ENCODE measurements at places on chromosomes 7 and 10.

DNA sequence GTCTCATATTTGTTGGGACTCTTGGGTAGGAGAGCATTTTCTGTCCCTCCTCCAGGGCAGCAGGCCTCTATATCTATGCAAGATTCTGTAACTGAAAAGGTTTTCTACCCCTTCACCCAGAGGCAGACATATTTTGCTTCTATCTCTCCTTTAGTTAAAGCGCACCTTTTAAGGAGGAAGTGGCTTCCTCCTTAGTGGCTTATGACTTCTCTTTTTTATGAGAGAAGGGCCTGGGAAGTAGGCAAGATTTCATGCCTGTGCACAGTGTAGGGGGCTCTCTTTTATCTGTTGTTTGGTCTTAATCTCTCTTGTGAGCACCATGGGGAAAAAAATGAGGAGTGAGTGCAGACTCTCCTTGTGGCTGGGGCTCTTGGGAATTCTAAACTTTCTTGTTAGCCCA, 122.1 kb downstream of the LRMDA start:
- DNase-seq = no peak
- H3K27ac ChIP-seq = no peak overlapping the region
- H3K27me3 ChIP-seq = no peaks in the 10 kb centered on the region
- no peaks in the 10 kb centered on the region for H3K36me3 ChIP-seq
- no peaks in the 10 kb centered on the region for H3K4me1 ChIP-seq

DNA sequence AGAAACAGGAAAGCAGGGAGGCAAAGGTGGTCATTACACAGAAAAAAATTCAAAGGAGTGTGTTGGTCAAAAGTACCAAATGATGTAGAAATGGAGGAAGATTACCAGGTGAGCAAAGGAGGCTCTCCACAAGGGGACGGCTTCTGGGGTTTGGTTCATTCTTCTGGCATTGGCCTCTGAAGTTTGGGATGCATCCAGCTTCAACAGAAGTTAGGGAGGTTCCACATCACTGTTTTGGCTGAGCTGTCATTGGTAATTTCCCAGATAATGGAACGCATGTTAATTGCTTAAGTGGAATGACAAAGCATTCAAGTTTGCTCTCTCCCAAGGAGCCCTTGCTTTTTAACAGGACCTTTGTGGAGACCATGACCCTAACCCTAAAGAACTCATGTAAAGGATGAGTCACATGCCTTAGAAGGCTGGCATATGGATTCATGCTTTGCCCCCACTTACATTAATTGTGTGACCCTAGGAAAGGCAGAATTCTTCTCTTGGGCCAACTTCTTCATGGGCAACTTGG, 398.6 kb downstream of the GPAM start:
- no peak for DNase-seq
- H3K27me3 ChIP-seq = no peaks in the 10 kb centered on the region
- H3K4me3 ChIP-seq = no peak overlapping the region
- H3K4me1 ChIP-seq = no peaks in the 10 kb centered on the region

GRCh38 chr7:54969208-54969967, 49.4 kb upstream of the EGFR start:
- no peak overlapping the region for H3K27ac ChIP-seq
- peaks cover 35% of the 10 kb centered on the region for H3K27me3 ChIP-seq
- no peaks in the 10 kb centered on the region for H3K36me3 ChIP-seq
- H3K4me1 ChIP-seq = no peaks in the 10 kb centered on the region

GRCh38 chr10:60810437-60811182, 32.3 kb downstream of the CDK1 start:
- no peak overlapping the region for H3K27ac ChIP-seq
- H3K36me3 ChIP-seq = no peaks in the 10 kb centered on the region
- H3K27me3 ChIP-seq = no peaks in the 10 kb centered on the region
- no peak overlapping the region for H3K4me3 ChIP-seq
- H3K4me1 ChIP-seq = no peaks in the 10 kb centered on the region

DNA sequence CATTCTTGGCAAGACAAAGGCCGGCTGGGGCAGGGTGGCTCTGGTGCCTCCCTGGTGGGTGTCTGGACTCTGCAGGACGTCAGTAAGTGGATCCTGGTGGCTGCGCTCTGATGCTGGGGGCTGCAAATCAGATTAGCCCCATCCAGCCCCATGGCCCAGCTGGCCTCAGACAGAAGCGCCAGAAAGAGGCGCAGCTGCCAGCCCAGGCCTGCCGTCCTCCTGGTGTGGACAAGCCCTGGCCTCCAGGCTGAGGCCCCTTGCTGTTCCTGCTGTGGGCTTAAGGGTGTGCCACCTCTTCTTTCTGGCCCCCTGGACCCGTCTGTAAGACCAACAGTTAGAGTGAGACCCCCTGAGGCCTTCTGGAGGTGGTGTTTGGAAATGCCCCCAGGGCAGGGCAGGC, 5.9 kb upstream of the LFNG start:
- H3K4me3 ChIP-seq = no peak overlapping the region
- H3K27ac ChIP-seq = no peak overlapping the region
- no peak for DNase-seq
- H3K36me3 ChIP-seq = peaks cover 6% of the 10 kb centered on the region

- H3K27me3 ChIP-seq = peaks cover 61% of the 10 kb centered on the region
- DNase-seq = no peak
- H3K4me1 ChIP-seq = no peaks in the 10 kb centered on the region
- H3K27ac ChIP-seq = no peak overlapping the region
Observed at GRCh38 chr7:28990200-28990960, 32.2 kb upstream of the TRIL start.

DNA sequence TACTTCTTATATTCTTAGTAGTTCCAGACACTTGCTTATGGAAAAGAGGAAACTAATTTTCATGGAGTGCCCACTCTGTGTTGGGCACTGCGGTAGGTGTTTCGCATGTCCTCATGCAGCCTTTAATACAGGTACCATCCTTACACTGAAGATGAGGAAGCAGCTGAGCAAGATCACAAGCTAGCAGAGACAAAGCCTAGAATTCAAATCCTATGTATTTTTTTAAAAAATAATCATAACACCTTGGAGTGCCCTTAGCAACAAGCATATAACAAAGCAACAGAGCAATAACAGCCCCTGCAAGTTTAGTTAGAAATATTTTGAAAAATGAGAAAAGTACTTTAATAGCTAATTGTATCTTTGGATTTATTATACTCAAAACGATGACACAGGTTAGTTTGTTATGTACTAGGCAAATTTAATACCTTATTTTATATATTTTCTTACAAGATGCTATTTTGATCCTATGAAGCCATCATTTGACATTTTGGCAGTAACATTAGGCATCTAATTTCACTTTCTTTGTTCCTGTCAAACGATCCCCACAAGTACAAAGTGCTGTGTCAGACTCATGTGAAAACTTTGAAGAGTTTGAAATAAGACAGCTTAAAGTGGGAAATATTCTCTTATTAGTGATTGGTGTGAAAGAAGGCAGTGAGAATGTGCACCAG, 245.8 kb downstream of the CDK14 start:
- H3K4me1 ChIP-seq = no peaks in the 10 kb centered on the region
- H3K4me3 ChIP-seq = no peak overlapping the region
- no peaks in the 10 kb centered on the region for H3K36me3 ChIP-seq
- no peak for DNase-seq
- no peak overlapping the region for H3K27ac ChIP-seq

DNA sequence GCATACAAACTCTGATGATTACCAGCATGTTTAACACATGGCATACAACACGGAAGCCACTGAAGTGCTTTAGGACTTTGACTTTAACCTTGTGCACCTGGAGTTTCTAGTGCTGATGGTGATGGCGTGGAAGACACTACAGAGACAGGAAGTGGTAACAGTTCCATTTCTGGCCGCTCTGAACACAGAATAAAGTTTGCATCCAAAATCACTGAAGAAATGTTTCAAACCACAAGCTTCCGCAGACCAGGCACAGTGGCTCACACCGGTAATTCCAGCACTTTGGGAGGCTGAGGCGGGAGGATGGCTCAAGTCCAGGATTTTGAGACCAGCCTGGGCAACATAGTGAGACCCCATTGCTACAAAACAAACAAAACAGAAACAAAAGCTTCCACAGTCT, 40.3 kb upstream of the TNPO3 start:
- no peak overlapping the region for H3K4me3 ChIP-seq
- H3K27me3 ChIP-seq = no peaks in the 10 kb centered on the region
- DNase-seq = no peak
- peaks cover 1% of the 10 kb centered on the region for H3K36me3 ChIP-seq
- H3K27ac ChIP-seq = peak overlapping the region; percentile 61

DNA sequence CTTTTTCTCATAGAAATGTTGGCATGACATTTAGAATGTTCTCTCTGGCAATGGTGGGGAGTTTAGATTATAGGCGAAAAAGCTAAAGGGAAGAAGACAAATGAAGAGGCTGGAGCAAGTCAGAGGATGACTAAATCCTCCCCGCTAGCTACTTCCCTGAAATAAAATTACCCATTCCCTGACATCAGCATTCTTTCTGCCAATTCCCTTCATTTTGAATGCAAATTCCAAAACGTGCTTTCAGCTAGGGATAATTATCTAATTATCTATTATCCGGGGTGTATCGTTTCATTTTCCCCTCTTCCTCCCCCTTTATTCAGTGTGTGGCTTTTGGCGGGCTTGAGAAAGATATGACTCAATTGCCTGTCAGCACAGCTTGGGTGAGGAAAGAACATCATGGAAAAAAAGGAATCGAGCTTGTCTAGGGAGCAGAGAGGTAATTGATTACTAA, 672.3 kb downstream of the TNS3 start:
- no peaks in the 10 kb centered on the region for H3K4me1 ChIP-seq
- DNase-seq = no peak
- H3K4me3 ChIP-seq = no peak overlapping the region
- H3K27ac ChIP-seq = no peak overlapping the region
- no peaks in the 10 kb centered on the region for H3K36me3 ChIP-seq

DNA sequence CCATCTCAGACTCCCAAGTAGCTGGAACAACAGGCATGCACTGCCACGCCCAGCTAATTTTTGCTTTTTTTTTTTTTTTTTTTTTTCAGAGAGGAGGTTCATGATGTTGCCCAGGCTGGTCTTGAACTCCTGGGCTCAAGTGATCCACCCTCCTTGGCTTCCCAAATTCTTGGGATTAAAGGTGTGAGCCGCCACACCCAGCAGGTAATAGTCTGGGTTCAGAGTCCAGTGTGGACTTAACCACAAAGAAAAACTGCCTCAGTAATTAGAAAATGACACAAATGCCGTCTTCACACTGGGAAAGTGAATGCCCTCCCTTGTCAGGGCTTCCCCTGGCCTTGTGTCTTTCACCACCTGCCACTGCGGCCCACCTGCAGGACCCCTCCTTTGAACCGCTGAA, 101.1 kb downstream of the RAB11FIP2 start:
- H3K27me3 ChIP-seq = peaks cover 6% of the 10 kb centered on the region
- peaks cover 2% of the 10 kb centered on the region for H3K36me3 ChIP-seq
- no peaks in the 10 kb centered on the region for H3K4me1 ChIP-seq
- no peak for DNase-seq
- H3K27ac ChIP-seq = no peak overlapping the region
